Fibroblast of lung (primary cell): ENCODE measurements at places on chromosomes 16 and 17. TPM values are rescaled to one million over a fixed set of nuclear protein-coding genes. Genes with fewer than 3 reads are reported as not detected.

ZNF385C gene
- under 0.01 TPM in 1 of 2 replicates, not detected in the other for total RNA-seq

- H3K4me1 ChIP-seq: no peaks in the 10 kb centered on the region
- no peak overlapping the region for H3K4me3 ChIP-seq
- no peak for DNase-seq
- no peak overlapping the region for H3K27ac ChIP-seq
Observed at GRCh38 chr16:62404842-62405611, 368.8 kb upstream of the CDH8 start.

DNA sequence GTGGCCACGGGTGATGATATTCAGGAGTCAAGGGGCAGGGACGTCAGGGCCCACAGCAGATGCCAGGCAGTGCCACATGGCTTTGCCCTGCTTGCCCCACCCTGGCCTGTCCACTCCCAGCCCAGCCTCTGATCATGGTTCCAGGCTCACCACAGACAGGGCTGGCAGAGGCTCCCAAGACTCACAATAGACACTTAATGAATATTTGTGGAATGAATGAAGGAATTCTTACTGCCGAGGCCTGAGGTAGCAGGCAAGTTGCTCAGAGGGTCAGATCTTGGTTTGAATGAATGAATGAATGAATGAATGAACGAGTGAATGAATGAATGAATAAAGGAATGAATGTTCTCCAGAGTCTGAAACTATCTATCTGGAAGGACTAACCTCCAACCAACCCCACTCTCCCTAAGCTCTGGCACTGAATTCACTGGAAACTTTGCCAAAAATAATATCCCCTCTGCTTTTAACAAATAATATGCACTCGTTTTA lies 60.9 kb downstream of the RAI1 start:
- peaks cover 42% of the 10 kb centered on the region for H3K4me1 ChIP-seq
- no peak overlapping the region for H3K4me3 ChIP-seq
- H3K36me3 ChIP-seq: no peaks in the 10 kb centered on the region
- DNase-seq: peak; percentile 66
- H3K27me3 ChIP-seq: no peaks in the 10 kb centered on the region

GRCh38 chr17:16905593-16906191 lies 66.2 kb downstream of the TNFRSF13B start:
- no peaks in the 10 kb centered on the region for H3K4me1 ChIP-seq
- no peak overlapping the region for H3K27ac ChIP-seq
- peak; percentile 68 for DNase-seq
- H3K4me3 ChIP-seq: no peak overlapping the region

GRCh38 chr17:5281814-5282641 lies at the start of gene RABEP1:
RABEP1 (plus strand) TSS chr17:5282284; CDS start chr17:5282487, 203 bp downstream.
- peaks cover 2% of the 10 kb centered on the region for H3K4me1 ChIP-seq
- H3K27ac ChIP-seq: peak within 1 kb of the TSS; percentile 70
- H3K27me3 ChIP-seq: no peaks in the 10 kb centered on the region
- DNase-seq: peak; percentile 90

DNA sequence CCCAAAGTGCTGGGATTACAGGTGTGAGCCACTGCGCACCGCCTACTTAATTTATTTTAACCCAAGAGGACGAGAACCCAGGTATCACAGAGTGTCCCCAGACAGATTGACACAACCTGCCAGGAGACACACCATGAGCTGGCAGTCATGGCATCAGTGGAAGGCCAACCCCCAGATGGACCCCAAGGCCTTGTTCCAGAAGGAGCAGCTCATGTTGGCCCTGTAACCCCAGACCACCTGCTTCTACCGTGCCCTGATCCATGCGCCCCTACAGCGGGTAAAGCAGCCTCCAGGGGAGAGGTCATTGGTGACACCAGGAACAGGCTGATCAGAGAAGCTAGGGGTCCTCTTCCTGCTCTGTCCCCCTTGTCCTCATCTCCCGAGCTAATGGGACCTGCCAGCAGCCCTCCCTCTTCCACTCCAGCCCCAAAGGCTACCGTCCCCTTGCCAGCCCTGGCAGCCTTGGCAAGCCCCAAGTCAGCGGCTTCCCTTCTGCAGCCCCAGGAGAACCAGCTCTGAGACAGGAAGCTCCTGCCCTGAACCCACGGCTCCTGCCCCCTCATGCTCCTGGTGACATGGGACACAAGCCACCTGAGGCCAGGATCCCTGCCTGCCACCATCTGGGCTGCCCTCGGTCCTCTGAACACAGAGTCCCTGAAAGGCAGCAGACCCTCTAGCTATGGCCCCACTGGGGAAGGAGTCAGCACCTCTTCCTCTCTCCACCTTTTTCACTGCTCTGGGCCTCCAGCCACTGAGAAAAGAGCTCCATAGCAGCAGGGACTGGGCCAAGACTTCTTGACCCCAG lies 6.3 kb downstream of the SULT1A1 start:
- no peaks in the 10 kb centered on the region for H3K36me3 ChIP-seq
- no peak overlapping the region for H3K4me3 ChIP-seq
- DNase-seq: no peak

DNA sequence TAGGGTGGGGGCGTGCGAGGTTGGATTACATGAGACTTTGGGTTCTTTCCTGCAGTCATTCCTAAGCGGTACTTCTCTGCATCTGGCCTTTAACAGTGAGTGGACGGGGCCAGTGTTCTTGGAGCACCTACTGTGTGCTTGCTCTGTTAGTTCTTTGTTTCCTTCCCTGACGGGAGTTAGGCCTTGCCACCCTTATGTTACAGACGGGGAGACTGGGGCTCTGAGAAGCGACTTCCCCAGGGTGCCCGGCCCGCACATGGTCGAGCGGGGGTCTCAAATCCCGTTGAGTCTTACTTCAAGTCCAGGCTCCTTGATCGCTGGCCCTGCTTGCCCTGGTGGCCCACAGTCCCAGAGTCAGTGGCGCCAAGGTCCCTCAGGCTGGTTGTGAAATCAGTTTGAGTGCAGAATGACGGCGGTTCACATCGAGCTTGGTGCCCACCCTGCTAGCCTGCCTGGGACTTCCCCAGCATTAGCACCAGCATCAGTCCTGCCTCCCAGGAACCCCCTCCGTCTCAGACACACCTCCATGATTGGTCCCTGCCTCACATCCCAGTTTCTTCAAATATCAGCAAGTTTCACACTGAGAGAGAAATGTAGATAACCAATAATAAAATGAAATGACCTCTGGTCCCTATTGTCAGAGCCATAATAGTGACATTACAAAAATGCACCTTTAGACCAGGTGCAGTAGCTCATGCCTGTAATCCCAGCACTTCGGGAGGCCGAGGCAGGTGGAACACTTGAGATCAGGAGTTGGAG lies 128.0 kb downstream of the CMIP start:
- no peak overlapping the region for H3K4me3 ChIP-seq
- no peaks in the 10 kb centered on the region for H3K36me3 ChIP-seq
- no peak overlapping the region for H3K27ac ChIP-seq
- no peak for DNase-seq

DNA sequence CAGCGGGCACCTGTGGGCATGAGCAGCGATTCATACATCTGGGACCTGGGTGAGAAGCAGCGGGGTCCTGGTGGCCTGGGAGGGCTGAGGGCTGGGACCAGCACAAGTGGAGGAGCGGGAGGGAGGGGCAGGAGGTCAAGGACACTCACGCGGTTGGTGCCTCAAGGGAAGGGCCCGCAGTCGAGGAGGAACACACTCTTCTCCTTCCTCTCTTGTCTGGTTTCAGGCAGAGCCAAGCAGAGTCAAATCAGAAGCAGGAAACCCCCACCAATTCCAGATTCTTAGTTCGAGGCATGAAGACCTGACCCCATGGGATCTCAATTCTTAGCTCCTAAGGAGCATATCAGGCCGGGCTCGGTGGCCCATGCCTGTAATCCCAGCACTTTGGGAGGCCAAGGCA lies 15.7 kb downstream of the DNAI2 start:
- DNase-seq: no peak
- no peaks in the 10 kb centered on the region for H3K36me3 ChIP-seq
- H3K27ac ChIP-seq: no peak overlapping the region
- H3K27me3 ChIP-seq: no peaks in the 10 kb centered on the region
